ENCODE measurements at places on chromosomes 13 and 19.

DNA sequence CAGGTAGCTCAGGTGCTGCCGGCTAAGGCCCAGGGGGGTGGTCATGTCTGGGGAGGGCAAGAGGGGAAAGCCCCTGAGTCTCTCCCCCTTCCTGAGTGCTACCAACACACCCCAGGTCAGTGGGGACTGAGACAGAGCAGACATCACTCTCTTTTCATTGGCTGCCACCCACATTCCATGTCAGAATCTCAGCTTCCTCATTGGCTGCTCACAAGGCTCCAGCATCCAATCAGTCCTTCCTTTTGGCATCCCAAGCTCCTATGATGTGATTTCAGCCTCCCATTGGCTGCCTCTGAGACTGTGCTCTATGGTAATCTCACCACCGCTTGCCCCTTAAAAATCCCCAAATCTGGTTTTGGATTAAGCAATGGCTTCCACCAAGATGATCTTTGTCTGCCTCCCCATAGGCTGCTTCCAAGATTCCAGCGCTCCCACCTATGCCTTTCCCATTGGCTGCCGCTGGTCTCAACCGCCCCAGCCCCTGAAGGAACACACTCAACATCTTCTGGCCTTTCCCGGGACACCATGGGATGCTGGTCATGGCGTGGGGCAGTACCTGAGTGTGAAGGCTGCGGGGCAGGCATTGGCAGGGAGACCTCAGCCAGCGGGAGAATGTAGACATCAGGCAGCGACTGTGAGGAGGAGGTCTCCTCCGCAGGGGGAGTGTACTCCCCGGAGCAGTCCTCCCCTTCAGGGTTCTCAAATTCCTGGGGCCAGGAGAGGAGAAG is 2.0 kb downstream of the LMTK3 start:
- peak; percentile 37 for DNase-seq

DNA sequence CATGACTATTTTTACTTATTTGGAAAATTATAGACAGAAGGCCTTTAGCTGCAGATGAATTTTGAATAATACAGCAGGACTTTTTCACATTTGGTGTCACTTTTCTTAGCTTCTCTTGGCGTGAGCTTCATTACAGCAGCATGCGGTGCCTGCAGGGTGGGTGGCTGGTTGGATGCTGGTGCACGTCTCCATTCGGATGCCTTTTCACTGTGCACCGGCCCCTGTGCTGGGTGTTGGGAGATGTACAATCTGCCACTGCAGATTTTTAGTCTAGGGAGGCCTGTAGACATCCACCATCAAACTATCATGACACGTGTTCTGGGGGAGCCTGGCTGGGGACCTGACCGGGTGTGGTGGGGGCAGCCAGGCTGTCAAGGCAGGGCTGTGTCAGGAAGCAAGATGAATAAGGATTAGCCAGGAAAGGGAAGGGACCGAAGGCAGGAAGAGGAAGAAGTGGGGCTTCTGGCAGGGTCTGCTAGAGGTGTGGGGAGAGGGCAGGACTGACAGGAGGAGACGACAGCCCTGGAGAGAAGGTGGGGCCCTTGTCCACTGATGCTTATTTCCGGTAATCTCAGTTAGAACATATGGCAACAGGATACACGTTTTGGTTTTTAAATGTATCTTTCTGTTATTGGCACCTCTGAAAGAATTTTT is 88.8 kb downstream of the ARHGEF7 start:
- DNase-seq: no peak

DNA sequence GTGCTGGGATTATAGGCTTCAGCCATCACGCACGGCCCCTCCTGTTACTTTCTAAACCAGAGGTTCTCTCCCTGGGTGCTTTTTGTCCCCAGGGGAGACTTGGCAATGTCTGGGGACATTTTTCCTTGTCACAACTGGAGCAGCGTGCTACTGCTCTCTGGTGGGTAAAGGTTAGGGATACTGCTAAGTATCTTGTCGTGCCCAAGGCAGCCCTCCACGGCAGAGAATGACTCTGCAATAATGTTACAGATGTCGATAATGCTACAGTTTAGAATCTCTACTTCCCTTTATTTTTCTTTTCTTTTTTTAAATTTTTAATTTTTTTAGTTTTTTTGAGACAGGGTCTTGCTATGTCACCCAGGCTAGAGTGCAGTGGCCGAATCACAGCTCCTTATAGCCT is 38.0 kb downstream of the ADGRE1 start:
- DNase-seq: no peak

DNA sequence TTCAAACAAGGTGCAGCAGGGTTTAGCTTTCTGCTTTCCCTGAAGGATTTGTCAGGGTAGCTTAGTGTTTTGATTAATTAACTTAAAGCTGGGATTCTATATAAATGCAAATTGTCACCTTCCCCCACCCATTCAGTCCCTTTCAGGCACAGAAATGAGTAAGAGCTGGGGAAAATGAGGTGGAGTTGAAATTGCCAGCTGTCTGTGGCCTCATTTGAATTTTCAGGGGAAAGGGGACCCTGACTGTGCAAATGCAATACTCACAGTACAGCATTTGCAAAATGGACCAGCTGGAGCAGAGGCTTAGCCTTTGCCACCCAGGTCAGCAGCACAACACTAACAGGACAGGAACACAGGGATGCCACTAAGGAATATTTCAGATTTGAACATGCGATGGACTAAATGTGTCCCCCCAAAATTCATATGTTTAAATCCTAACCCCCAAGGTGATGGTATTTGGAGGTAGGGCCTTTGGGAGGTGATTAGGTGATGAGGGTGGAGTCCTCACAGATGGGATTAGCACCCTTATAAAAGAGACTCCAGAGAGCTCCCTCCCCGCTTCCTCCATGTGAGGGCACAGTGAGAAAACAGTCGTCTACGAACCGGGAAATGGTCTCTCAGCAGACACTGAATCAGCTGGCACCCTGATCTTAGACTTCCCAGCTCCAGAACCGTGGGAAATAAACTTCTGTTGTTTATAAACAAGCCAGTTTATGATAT is 59.5 kb upstream of the CYSLTR2 start:
- DNase-seq: no peak

GRCh38 chr19:43441716-43442115 is 23.7 kb downstream of the LYPD3 start:
- no peak for DNase-seq

DNA sequence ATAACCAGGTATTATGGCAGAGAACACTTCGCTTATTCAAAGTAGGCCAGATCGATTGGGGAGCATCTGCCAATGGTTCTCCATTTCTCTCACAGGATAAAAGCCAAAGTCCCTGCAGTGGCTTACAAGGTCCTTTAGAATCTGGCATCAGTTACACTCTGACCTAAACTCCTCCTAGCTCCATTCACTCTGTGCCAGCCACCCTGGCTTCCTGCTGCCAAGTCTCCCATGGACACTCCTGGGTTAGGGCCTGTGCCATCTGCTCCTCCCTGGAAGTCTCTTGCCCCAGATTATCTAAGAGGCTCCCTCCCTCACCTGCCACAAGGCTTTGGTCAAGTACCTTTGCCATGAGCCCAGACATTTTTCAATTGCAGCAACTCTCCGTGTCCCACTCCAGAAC is 649.2 kb downstream of the DACH1 start:
- DNase-seq: no peak

GRCh38 chr13:79593641-79594275 is 112.8 kb downstream of the NDFIP2 start:
- DNase-seq: no peak

GRCh38 chr19:58355215-58355796 is 2.0 kb upstream of the A1BG start:
- DNase-seq: no peak

Measured in caudate nucleus (tissue), 63 donors.